ENCODE measurements at places on chromosomes 12 and 14. TPM values are rescaled to one million over a fixed set of nuclear protein-coding genes. Genes with fewer than 3 reads are reported as not detected.

GRCh38 chr12:76449016-76449415 is 100.8 kb upstream of the BBS10 start:
- DNase-seq = no peak

Gene CDC42BPB
- total RNA-seq = 84.4 TPM

DNA sequence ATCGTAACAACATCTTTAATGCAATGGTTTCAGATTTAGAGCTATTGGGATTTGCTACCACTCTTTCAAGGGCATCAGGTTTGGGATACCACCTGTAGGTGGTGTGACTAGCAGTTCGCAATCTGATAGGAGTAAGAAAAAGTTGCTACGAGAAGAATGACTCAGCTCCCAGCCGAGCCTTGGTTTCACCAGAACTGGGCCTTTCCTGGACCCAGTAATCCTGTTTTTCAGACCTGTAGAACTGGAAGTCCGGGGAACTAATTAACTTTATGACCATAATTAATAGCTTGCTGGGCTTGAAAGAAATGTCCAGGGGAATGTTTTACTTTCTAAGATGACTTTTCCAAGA is 770 bp downstream of the ABHD4 start:
- DNase-seq = no peak

Gene RASSF8
- 103 TPM for total RNA-seq

GRCh38 chr12:84561351-84561750 is 351.2 kb downstream of the SLC6A15 start:
- no peak for DNase-seq

DNA sequence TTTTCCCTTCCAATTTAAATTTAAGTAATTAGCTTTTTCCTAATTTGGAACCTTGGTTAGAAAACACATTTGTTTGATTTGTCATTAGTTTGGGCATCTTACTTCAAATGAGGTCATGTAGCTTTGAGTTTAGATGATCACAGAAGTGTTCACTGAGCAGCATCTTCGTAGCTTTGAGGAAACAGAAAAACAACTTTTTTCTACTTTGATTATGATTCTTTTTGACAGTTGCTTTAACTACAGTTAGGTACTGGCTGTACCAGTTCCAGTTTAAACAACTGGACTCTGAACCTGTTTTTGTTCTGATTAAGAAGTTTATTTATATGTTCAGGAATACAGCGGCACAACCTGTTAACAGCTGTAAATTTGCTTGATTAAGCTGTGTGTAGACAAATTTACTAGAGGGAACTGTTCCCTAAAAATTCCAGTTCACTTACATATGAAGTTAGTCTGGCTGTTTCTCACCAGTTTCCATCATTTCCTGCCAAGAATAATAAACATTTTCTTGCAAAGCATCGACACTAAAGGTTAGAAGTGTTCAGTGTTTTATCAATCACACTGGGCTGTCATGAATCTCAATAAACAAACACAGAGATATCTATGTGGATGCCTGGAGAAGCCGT is 191.9 kb downstream of the RAD51B start:
- DNase-seq = no peak

DNA sequence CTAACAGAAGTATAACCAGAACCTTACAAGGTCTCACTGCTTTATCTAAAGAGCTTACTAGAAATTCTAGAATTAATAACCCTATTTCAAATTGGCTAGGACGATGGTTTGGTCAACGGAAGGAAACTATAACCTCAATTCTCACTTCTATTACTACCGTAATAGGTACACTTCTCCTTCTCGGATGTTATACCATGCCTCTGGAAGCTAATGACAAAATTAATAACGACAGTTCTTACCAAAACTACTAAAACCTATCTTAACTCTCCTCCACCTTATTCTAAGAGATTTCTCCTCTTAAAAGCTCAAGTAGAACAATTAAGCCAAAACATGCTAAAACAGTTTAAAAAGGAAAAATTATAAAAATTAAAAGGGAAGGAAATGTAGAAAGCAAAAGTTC is 23.7 kb upstream of the UBC start:
- no peak for DNase-seq

DNA sequence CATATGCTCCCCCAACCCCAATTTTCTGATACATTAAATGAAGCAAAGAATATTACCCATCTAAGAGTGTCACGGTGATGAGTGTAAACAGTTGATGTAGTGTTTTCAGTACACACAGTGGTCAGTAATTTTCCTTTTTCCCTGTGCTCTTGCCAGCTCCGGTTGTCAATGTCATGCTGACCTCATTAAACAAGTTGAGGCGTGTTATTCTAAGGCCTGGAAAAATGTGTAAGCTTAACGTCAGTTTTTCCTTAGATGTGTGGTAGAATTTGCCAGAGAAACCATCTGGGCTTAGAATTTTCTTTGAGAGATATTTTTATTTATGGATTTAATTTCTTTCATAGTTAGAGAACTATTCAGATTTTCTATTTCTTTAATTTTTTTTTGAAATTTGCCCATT is 11.7 kb upstream of the SERPINA6 start:
- no peak for DNase-seq

Data from Panc1 (cell line).